ENCODE measurements at places on chromosomes 3 and 15. TPM values are rescaled to one million over a fixed set of nuclear protein-coding genes. Genes with fewer than 3 reads are reported as not detected.
A peak's percentile ranks its signal among the peaks of the same experiment; 100 is the strongest.

GRCh38 chr3:52537726-52538421 lies 1.5 kb downstream of the UQCC5 start:
- DNase-seq, result no peak

The FRMD4B gene
- 19.6 TPM for total RNA-seq

GRCh38 chr3:132972333-132972732 lies 65.9 kb upstream of the TMEM108 start:
- no peak for DNase-seq

DNA sequence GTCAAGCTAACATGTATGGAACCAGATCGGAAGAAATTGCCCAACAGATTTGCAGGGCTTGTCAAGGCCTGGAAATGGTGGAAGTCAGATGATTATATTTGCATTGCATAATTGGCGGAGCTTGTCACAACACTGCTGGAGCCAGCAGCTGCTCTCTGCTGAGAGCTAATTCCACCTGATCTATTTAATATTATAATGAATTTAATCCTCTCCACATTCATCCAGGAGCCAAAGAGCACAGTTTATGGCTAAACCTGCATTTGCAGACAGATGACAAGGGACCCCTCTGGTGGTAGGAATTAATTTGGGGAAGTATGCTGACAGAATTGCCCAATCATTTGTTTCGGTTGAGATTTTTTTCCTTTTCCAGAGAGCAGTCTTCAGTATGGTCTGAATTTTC lies 730.2 kb downstream of the TUSC7 start:
- peak; percentile 34 for DNase-seq

The SMCO1 gene
- not detected for total RNA-seq

DNA sequence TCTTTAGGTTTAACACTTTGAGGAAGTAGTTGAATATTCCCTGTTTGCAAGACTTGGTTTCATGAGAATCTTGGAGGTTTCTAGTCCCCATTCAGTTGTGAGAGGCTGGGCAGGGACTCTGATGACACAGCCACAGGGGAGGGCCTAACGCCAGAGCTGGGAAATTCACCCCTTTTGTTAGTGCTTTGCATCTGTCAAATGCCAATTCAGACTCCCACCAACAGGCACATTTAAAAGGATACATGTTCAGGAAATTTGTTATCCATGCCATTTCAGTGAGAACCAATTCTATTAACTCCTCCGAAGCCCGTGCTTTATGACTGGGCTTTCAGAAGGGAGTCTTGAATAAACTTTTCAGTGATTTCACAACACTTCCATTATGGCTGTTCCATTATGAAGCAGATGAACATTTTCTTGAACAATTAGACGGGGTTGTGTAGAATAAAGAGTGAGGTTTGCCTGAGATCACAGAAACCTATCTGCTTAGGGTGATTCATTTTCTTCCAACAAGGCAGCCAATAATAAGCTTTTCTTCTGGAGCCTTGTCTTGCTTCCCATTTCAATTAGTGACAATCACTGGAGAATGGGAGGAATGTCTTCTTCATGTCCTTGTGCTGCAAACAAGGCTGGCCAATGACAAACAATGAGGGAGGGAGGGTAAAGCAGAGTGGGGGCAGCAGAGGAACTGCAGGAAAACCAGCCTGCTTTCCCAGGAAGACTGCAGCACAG lies 90.6 kb downstream of the SOX14 start:
- DNase-seq, result no peak

- DNase-seq, result peak; percentile 56
Measured at GRCh38 chr15:70584838-70585706, 178.3 kb downstream of the UACA start.

GRCh38 chr3:126781406-126781805 lies 77.4 kb downstream of the CHCHD6 start:
- DNase-seq, result no peak

GRCh38 chr3:113831103-113831355 lies 7.6 kb upstream of the GRAMD1C start:
- DNase-seq, result no peak

GRCh38 chr3:134517791-134518190 lies 31.9 kb downstream of the CEP63 start:
- DNase-seq, result no peak

DNA sequence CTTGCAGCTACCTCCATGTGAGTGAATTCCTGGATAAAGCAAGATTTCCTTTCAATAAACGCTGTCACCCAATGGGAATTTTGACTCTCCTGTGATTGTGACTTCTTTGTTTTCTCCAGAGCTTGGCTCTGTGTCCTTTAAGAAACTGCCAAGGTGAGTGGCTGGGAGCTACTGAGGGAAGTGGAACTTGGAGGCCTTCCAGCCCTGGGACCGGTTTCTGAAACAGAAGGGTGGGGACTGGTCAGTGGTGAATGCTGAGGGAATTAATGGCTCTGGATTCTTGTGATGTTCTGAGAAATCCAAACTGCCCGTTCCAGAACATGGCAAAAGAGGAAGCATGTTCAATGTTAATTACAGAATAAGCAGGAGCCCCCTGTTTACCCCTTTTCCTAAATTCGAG lies 41.1 kb upstream of the MYZAP start:
- DNase-seq, result peak; percentile 76

DNA sequence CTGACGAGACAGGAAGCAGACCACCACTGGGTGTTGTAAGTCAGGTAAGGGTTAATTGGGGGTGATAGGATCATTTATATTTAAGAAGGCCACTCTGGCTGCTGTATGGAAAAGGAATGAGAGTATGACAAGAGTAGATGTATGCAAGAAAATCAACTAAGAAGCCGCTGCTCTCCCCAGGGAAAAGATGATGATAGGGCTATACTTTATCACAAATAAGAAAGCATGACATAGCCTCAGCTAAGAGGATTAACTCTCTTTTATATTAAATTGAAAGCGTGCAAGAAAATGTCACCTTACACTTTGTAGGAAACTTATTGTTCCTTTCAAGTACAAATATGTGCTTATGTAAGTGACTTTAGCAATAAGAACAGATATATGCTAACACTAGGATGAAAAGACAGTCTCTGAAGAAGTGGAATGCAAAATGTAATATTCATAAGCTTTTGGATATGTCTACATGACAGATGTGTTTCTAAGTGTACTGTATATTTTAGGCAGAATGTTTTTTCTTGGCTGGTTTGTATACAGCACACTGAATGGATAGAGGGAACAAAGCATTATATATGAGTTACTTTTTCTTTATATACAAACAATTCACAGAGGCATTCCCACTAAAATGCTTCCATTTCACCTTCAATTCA lies 8.7 kb upstream of the NDUFB4 start:
- no peak for DNase-seq

- DNase-seq, result peak; percentile 92
Measured at GRCh38 chr3:169390271-169390670, 273.2 kb downstream of the MECOM start.

GRCh38 chr15:31782016-31782783 lies 248.1 kb upstream of the CHRNA7 start:
- no peak for DNase-seq

DNA sequence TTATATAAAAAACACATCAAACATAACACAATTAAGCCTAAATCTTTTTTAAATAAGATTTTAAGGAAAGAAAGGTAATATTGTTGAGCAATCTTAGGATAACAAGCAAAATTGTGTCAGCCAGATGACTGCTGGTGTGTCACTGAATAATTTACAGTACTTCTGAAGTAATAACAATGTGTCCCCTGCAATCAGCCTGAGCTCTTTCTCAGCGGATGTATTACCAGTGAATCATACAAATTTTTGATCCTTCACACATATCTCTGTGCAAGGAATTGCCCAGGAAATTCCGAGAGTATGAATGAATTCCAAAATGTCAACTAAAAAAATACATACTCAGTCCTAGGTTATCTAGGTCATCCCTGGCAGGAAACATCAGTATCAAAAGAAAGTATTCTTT lies 76.6 kb upstream of the PTX3 start:
- DNase-seq, result no peak

The SAMD7 gene
- total RNA-seq, result not detected

- DNase-seq, result no peak
Measured at GRCh38 chr3:98763076-98763475, at the start of gene ST3GAL6. Gene ST3GAL6 (plus strand): TSS chr3:98763340. CDS start chr3:98768441, 5,101 bp downstream.

DNA sequence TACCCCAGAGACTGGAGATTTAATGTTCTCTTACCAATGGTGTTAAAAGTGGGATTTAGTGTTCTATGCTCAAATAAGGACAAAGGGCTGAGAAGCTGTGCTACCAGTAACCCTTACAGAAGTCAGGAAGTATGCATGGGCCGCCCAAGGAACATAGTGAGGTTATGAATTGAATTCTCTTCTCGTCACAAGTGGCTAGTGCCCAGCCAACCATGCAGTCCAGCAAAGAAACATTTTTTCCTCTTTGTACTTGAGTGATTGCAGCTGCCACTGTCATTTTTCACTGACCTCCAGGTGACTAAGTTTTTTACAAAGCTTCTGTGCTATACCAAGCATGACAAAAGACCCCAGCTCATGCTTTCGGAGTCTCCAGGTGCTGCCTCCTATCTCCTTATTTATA lies 110.6 kb upstream of the DCBLD2 start:
- no peak for DNase-seq

- DNase-seq, result no peak
Measured at GRCh38 chr3:72141264-72141663, 356.3 kb upstream of the PROK2 start.

The TM4SF4 gene
- 981 TPM for total RNA-seq

GRCh38 chr15:63198371-63199250 lies 9.2 kb downstream of the RAB8B start:
- no peak for DNase-seq

GRCh38 chr15:80452166-80452565 lies 48.0 kb downstream of the ARNT2 start:
- no peak for DNase-seq

GRCh38 chr3:12399226-12399625 lies 85.1 kb upstream of the TSEN2 start:
- no peak for DNase-seq

The RBPMS2 gene
- total RNA-seq, result not detected

DNA sequence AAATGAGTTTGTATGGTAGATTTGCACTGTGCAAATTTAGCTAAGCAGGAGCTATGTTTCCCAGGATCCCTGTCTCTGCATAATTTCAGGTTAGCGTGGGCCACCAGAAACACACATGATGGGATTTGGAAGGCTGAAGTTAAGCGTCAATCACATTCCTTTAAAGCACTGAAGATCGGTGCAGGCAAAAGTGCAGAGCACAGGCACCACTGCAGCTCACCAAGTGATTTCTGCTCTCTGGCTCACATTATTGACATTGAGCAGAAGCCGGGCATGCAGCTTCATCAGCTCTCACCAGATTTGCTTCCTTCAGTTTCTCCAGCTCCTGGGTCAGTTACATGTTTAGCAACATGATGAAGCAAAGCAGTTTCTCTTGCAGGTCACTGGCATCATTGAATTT lies 256.4 kb upstream of the TGFBR2 start:
- no peak for DNase-seq

Measured in HT-29 (cell line).